ENCODE measurements at places on chromosomes 16 and 17.
A peak's percentile ranks its signal among the peaks of the same experiment; 100 is the strongest.

DNA sequence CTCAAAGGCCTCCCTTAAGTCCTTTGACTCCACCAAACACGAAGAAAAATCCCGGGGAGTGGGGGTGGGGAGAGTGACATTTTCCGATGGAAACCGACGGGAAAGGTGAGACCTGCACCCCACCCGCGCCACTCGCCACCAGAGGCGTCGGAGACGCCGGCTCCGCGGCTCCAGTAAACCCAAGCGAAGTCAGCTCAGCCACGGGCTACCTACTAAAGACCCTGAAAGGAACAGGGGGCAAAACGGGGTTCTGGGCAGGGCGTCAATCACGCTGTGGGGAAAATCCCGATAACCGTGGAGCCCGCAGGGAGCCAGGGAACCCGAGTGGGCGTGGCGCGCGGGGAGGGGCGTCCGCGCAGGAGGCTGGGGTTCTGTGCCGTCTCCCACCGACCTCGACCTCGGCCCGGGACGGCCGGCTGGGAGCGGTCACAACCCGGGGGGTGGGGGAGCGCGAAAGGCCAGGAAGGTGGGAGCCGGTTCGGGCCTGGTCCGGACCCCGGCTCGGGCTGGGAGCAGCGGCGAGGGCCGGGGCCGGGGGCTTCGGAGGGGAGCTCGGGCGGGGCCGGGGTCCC, 565 bp downstream of the WDR45B start:
- peak; percentile 41 for DNase-seq

DNA sequence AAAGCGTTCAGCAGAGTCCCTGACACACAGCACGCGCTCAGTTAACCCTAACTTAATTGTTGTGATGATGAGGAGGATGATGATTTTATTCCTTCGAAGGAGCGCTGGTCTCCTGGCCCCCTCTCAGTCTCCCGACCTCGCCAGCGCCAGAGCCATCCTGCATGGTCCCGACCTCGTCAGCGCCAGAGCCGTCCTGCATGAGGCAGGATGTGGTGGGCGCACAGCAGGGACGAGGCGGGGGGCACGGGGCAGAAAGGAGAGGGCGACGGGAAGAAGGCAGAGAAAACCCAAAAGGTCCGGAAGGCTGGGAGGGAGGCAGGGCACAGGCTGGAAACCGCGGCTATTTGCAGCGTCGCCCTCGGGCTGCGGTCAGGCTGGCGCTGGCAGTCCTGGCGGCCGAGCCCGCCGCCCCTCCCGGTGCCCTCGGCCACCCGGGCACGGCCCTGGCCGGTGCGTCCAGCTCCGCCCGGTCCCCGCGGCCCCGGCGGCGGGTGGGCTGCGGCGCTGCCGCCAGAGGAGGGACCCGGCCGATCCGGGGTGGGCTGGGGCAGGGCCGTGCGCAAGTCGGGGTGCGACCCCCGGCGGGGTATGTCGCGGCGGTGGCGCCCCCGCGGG, 3.0 kb upstream of the TAC4 start:
- DNase-seq: no peak

GRCh38 chr17:32520104-32520701, 33.4 kb downstream of the CDK5R1 start:
- no peak for DNase-seq

DNA sequence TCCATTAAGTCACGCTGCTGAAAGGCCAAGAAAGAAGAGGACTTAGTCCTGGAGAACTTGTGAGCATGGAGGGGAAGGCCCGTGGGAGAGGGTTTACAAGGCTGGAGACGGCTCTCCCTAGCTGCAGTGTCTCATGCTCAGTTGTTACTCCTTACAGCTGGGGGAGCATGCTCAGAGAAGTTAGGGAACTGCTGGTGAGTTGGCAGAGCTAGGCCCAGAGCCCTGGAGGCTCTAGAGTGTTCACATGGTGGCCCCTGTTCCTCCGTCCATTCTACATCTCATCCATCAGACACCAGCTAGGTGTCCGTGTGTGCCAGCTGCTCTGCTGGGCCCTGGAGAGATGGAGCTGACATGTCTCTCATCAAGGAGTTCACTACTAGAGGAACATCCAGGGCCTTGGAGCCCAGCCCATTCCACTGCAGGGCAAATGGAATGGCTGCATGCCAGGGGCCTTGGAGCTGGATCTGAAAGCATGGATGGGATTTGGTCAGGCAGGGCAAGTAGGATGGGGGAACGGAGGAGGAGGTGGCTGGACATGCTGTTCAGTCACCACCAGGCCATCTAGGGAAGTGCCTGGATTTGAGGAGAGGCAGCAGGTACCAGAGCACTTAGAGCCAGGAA, 6.3 kb downstream of the XYLT2 start:
- DNase-seq: no peak

- DNase-seq: no peak
Observed at GRCh38 chr16:15857724-15858560, 1.1 kb upstream of the MYH11 start.

- DNase-seq: peak; percentile 29
Observed at GRCh38 chr17:5706577-5707210, 122.4 kb upstream of the NLRP1 start.

DNA sequence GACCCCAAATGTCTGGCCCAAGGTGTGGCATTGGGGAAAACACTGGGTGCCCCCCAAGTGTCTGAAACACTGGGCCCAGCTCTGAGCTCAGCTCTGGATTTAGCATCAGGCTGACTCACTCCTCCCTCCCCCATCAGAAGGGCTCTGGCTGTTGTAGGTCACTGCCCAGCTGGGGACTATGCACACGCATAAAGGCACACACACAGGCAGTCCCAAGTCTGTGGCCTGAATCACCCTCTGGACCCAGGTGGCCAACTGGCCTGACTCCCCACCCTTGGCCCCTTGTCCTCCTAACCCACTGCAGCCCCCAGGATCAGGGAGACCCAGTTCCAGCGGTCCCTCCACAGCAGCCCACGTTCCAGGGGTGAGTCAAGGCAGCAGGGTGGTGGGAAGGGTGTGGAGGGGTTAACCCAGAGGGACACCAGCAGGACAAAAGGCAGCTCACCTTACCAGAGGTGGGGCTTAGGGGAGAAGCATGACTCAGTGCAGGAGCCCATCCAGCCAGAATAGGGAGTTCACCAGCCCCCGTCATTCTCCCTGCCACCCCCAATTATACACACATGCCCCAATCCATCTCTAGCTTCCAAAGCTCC, 47.0 kb downstream of the MYO18A start:
- DNase-seq: no peak

DNA sequence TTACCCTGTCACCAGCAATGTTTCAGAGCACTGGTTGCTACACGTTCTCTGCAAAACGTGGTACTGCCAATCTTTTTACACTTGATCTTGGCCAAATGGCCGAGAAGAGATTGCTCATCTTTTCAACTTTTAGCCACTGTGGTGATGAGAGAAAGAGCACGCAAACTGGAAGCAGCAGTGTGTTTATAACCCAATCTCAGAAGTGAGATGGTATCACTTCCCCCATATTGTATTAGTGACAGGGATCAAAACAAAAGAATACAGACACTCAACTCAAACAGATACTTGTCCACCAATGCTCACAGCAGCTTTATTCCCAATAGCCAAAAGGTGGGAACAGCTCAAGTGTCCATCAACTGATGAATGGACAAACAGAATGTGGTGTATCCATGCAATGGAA, 72.1 kb upstream of the FA2H start:
- no peak for DNase-seq

- no peak for DNase-seq
Observed at GRCh38 chr16:82835487-82836155, 208.9 kb downstream of the CDH13 start.

GRCh38 chr17:74274060-74274708, at the start of gene DNAI2:
Gene DNAI2 (plus strand): TSS chr17:74274234. CDS start chr17:74281818, 7,584 bp downstream.
- no peak for DNase-seq

DNA sequence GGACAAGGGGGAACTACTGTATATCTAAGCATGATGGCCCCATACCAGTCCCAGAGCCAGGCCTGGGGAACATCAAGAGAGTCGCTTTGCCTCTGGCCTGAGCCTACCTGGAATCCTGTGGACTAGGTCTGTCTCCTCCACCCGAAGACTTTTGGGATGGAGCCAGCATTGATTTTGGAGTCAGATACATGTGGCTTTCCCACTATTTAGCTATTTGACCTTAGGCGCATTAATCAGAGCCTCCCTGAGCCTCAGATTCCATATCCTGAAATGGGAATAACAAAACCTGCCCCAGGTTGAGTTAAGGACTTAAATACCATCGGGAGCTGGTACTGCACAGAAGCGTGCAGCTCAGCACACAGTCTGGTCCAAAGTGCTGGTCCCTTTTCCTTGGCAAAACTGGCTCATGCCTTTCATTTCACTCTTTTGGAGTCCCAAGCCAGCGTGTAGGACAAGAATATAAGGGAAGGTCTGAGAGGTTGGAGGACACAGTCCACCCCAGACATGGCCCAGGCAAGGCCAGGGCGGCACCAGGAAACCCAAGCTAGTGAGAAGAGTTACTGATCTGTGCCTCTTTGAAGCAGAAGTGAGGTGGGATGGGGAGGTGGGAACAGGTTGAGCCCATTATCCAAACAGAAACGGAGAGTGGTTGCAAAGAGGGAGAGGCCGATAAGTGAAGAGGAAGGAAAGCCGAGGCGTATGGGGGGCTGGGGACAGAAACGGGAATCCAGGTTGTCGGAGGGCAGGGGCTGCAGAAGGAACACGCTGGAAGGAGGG, 986 bp downstream of the FA2H start:
- no peak for DNase-seq

- no peak for DNase-seq
Observed at GRCh38 chr16:1773703-1774447, 941 bp upstream of the MRPS34 start.

DNA sequence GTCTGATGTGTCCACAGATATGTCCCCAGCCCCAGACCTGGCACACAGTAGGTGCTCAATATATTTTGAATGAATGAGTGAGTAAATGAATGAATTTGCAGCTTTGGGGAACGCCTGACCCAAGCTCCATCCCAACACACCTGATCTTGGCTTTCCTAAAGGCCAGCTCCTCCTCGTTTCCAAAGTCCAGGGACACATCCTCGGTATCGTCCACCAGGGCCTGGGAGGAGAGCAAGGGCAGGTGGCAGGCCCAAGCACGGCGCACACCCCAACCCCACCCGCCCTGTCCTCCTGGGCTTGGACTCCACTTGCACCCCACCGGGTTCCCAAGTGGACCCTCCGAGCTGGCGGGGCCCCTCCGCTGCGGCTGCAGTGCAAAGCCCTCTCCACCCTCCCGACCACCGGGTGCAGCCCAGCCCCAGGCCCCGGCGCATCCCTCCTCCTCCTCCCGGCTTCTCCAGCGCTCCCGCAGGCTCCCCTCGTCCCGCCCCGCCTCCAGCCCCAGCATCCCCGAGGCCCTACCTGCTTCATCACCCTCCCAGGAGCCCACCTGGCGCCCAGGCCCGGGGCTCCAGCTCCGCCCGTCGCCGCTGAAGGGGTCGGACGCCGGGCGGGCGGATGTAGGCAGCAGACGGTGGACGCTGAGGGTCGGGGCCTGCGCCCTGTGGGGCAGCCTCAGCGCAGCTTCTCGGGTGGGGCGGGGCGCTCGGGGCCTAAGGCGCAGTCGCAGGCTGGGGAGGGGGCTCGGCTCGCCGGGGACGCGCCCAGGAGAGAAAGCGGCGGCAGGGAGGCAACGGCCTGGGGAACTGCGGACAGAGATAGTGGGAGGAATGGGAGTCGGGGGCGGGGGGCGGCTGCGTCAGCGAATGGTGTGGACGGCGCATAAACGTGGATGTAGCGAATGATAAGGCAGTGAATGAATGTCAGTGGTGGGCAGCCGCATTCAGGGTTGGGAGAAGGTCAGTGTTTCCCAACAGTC, at the start of gene TVP23A:
TVP23A (minus strand) TSS at position 832 of the 979 bp plus-strand sequence; CDS start at position 531, 301 bp downstream.
- DNase-seq: no peak

GRCh38 chr16:75494661-75495075, 573 bp downstream of the CHST6 start:
- DNase-seq: no peak

DNA sequence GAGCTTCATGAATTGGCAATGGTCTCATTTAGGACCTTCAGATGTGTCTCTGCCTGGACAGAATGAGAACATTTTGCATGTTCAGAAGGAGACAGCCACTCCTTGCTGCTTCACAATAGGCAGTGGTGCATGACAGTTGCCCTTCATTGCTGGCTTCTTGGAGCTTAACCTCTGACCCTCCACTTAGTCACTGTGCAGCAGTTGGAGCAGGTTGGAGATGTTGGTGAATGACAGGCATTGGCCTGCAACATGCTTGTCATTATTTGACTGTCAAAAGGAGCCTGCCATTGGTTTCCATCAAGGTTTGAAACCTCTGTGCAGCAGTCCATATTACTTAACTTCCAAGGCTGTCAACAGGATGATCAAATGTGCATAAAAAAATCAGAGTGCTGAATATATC, 22.7 kb downstream of the FTO start:
- no peak for DNase-seq

DNA sequence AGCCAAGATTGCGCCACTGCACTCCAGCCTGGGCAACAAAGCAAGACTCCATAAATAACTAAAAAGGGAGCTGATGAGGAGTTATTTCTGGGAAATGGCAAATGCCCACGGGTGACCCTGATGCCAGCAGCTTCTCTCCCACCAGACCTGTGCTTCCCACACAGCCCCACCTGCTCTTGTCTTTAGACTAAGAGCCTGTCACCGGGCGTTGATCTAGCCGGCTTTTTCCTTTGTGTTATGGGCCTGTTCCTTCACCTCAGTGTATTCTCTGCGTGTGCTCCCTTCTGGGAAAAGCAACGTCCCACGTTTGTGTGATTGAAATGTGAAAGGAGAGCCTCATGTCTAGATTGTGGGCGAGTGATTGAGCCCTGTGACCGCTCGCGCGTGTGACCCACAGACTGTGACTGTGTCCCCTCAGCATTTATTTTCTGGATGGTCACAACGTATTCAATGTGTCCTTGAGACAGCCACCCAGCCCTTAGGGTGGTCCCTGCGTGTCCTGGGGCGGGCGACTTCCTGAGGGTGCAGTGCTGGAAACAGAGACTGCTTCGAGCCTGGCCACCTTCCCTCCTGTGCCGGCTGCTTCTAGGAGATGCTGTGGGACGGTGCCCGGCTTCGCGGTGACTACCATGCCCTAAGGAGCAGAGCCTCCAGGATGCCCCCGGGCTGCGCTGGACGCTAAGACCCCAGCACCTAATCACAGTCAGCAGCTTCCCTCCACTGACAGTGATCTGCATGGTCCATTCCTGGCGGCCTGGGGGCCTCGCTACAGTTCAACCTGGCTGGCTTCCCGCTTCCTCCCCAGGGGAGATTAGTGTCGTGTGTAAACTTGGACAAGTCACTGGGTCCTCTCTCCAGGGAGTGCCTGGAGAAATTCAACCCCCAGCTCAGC, 7.8 kb upstream of the RNPS1 start:
- no peak for DNase-seq

DNA sequence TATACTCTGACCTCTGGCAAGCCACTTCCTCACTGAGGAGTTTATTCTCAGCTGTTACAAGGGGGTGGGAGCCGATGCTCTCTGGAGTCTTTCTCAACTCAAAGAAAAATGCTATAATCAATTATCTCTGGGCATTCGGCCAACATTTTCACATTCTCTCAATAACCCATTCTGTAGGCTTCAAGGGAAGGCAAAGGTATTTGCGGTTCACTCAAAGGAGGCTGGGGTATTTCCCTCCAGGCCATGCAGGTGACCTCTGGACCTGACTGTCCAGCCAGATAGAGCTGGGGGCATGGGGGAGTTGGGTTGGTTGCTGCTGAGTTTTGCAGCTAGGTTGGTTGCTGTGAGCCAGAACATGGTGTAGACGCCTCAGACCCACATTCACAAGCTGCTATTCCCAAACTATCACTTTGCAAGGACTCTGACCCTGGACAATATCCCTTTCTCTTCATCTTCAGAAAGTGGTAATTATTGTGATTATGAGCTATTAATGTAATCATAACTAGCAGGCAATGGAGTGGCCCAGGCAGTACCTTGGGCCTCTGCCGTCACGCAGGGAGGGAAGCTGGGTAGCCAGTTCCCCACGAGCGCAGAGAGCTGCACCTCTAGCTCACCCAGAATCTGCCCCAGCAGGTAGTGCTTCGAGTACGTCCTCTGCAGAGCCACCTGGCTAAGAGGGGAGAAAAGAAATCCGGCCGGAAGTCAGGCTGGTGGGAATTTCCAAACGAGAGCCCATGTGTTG, 42.1 kb downstream of the AIPL1 start:
- no peak for DNase-seq
